ENCODE measurements at places on chromosomes 2 and 18.

DNA sequence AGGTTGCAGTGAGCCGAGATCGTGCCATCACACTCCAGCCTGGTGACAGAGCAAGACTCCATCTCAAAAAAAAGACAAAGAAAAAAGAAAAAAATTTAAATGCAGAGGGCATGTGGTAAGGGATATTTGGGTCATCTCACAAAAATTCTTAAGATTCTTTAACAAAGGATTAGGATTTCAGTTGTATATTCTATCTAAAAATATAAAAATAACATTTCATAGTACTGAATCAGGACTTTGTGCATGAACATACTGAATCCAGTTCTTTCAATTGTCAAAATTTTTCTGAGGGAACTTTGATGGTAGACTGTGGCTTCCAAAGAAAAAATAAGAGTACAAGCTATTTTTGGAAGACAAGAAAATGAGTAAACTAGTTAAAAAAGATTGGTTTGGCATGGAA is 6.5 kb upstream of the PPP3R1 start:
- no peak for DNase-seq

- no peak for DNase-seq
Observed at GRCh38 chr2:150888337-150888736, 373.3 kb downstream of the RBM43 start.

DNA sequence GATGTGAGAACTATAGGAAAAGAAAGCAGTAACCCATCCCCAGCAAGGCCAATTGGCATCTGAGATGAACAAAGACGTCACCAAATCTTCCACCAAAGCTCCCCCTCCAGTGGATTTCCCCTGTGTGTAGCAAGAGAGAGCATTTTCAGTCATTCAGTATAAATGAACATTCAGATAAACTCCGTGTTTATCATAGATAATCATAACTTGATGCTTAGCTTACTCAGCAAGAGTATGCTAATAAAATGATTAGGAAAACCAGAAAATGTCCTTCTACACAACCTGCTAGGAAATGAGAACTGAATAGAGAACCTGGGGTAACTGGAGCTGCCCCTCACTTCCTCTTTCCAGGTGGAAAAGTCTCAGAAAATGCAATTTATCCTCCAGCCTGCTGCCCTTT is 198.0 kb upstream of the CCDC150 start:
- no peak for DNase-seq

GRCh38 chr2:109638795-109639194 is 24.6 kb downstream of the SOWAHC start:
- no peak for DNase-seq

- no peak for DNase-seq
Observed at GRCh38 chr2:222653280-222653679, 2.6 kb downstream of the FARSB start.

GRCh38 chr2:168673265-168674189 is 128.9 kb upstream of the NOSTRIN start:
- DNase-seq, result no peak

DNA sequence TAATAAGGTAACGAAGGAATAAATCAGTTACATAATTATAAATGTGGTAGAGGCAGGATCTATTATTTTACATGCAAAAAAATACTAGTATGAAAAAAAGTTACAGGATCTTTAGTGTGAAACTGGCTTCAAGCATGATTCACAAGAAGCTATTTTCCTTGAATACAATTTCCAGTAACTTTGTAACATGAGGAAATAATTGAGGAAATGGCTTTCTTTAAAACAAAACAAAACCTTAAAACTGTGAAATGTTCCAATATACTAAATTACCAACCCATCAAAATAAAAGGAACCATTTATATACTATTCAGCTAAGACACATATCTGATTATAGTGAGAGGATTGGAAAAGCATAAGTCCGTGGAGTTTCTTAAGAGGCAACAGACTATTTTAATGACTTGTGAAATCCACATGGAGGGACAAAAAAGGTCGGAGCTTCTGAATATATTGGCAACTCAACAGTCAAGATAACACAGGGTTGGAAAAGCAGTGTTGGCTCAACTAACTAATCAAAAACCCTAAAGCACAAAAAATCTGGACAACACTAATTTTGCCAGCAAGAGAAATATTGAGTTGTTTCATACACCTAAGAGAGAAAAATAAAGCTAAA is 10.6 kb downstream of the IRS1 start:
- DNase-seq, result no peak

DNA sequence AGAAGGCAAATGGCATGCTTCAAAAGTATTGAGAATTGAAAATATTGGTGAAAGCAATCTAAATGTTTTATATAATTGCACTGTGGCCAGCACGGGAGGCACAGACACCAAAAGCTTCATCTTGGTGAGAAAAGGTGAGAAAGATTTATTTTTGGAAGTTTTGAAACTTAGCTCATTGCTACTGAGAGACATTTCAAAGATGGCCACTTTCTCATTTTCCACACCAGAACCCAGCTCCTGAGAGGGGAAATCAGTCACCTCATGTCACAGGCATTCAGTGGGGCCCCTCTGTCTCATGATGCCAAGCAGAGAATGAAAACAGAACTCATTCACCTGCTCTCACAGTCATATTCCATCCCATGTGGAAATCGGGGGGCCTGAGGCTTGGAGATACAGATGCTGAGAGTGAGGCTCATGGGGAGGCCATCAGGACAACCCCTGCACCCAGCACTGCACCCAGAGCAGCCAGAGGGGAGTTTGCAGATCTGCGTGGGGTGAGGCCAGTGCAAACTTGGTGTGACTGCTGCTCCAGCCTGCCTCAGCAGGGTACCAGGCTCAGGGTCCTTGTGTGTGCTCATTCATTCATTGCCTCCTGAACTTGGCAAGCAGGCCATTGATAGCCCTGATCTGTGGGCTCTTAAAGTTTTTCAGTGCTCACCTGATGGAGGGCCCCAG is 31.4 kb downstream of the IL18R1 start:
- no peak for DNase-seq

DNA sequence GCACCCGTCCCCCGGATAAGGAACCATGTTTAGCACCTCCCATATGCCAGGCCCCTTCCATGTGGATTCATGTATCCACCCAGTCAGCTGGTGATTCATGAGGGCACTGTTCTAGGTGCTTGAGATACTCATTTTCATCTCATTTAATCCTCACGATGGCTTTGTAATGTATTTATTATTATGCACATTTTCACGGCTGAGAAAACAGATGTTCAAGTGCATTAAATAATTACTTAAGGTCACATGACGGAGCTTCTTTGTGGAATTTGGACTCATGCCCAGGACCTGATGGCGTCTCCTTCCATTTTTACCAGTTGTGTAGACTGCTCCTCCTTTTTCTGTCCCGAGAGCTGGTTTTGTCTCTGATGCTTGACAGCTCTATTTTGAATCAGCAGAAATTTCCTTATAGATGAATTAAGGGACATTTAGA is 72.2 kb upstream of the RBM44 start:
- no peak for DNase-seq

DNA sequence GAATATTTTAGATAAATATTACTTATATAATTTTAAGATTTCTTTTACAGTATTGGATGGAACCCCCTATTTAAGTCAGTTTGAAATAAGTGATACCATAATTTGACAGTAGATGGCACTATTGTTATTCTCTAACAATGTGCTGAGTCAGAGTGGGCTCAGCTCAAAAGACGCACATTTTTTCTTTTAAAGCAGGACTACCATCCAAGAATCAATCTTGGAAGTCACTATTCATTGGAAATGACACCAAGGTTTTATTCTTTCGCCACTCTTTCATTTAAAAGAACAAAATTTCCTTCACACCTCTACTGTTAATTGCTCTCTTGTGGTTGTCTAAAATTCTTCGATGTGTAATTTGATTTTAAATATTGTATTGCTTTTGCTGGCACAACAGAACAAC is 32.6 kb upstream of the SPAG16 start:
- no peak for DNase-seq

DNA sequence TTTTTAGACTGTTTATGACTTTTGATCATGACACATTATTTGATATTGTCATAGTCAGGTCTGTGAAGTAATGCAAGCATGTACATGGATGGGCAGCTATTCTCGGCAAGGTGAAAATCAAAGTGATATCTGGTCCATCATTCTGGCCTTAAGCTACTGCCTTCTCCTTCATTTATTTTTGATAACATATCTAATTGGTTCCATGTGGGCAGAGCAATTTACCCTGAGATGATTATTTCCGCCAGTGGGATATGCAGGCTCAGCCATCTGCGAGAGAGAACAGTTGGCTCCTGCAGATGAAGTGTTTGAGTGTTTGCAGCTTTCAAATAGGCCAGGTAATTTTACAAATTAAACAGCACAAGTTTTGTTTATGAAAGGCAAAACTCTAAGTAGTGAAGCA is 116.4 kb downstream of the LYPD6 start:
- DNase-seq, result no peak

DNA sequence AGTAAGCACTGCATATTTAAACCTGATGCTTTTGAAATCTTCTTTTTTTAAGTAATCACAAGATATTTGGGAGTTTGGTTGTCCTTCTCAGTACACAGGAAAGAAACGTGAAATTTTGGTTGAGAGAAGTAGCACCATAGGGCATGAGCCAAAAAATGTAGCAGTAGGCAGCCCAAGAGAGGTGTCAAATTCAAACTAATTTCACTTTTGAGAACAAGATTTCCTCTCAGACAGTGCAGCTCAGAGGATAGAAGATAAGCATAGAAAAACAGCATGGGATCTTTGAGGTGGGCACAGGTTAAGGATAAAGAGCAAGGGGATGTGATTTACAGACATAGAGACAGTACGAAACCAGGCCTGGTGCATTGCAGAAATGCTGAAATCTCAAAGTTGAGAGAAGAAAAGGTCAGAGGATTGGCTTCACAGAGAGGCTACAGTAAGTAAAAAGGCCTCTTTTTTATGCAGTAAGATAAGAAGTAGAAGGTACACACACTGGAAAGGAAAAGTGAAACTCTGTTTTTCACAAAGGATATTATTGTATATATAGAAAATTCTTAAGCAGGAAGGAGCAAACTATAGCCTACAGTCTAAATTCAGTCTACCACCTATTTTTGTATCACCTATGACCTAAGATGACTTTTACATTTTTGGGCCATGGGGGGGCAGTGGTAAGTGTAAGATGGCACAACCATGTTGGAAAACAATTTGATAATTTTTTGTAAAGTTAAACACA is 89.8 kb downstream of the PKP4 start:
- DNase-seq, result no peak

GRCh38 chr2:216754336-216754735 is 59.0 kb upstream of the IGFBP5 start:
- DNase-seq, result no peak

DNA sequence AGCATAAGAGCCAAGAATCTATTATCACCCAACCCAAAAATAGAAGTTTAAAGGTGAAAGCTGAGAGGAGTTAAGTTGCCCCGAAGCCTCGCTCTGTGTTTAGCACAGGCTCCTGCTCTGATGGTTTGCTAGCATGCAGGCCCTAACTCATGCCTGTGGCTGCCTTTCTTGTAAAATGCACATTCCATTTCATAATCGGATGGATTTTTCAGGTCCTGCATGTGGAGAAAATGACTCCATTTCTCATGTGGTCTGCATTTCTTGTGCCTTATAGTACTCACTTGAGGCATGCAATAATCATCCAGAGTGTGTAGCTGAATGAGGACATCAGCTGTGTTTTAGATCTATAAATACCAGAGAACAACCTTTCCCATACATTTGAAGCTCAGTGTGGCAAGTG is 381.8 kb downstream of the CPS1 start:
- no peak for DNase-seq

DNA sequence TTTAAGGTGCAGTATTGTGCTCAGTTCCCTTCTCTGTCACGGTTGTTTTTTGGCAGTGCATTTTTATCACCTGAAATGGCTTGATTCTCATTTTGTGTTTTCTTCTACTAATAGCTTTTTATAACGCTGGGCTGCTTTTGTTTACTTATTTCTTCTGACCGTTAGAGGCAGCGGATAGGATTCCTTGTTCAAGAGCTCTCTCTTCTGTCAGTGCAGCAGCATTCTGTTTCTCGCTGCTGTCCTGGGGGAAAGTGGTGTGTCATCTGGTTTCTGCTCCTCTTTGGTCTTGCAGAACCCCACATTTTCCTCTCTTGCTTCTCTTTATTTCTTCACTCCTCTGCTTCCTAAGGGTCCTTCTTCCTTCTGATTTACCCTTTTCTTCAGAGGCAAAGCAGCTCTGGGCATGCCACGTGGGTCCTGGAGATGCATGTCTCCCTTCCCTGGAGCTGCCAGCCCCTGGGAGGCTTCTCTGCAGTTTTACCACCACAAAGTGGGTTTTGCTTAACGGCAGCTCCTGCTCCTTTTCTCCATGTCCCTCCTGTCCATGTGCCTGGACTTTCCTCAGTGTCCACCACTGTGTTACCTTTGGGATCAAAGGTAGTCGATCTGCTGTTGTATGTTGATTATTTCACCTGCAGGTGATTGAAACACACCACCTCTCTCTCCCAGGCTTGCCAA is 47.3 kb upstream of the SNTG2 start:
- no peak for DNase-seq

- no peak for DNase-seq
Observed at GRCh38 chr2:1837022-1837421, 92.7 kb upstream of the PXDN start.

DNA sequence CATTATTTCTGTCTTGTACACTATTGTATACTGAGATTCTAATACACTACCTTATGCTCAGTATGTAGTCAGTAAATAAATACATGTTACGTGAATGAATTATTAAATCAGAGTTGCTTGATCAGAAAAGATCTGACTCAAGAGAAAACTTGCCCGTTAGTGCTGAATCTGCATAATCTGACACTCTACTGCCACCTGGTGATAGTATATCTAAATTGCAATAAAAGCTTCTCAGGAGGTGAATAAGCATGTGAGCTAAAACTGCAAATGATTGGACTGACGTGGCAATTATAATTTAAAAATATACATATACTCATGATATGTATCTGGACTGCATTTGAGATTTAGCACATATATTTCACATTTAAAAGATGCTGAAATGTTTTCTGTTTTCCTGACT is 70.4 kb downstream of the KIAA1328 start:
- DNase-seq, result no peak

DNA sequence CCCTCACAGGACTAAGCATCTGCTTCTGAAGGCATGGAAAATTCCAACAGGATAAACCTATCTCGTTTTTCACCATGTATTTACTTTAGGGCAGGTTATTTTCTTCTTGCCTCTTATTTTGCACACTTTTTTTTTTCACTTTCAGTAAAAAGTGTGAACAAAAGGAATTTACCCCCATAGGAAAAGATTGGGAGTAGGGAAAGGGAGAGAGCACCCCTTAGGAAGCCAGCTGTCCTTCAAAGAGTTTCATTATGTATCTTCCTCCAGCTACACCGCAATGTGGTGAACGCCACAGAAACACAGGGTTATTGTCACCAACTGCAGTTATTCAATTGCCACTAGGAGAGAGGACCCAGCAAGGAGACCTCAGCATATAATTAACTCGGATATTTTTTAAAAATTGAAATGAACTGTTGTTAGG is 286.2 kb upstream of the VRK2 start:
- DNase-seq, result no peak

DNA sequence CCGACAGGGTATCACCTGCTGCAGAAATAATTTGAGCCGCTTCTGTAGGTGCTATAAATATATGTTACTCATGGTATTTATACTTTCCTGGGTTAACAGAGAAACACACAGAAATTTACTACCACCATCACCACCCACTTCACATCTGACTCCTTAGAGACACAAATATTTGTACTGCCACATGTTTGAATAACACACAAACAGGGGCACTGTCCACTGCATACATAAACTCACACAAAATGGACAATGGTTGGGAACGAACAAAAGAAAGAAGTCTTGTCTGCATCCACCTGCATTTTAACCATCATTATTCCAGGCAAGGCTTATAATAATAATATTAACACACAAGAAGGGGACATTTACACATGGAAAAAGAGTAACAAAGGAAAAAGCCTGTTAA is 24.0 kb downstream of the IMMT start:
- no peak for DNase-seq

GRCh38 chr2:28681158-28681571 is 70.5 kb upstream of the PPP1CB start:
- peak; percentile 53 for DNase-seq
